Amniotic epithelial cell (primary cell): ENCODE measurements at places on chromosomes 7 and 10.
A peak's percentile ranks its signal among the peaks of the same experiment; 100 is the strongest.

DNA sequence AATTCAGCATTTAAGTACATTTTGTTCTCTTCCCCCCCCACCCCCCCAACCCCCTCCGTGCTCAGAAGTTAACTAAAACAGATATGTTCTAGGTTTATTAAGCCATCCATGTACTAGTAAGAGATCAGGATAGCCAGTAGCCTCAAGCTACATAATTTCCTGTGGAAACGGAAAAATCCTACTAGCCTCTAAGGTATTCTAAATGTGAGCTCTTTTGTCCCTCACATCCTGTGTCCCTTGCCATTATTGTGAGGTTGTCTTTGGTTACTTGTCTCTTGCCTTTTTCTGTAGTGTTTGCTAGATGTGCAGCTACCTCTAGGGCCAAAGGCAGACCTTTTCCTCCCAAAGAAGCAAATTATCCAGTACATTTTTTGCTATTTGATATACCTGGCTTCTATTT, 92.1 kb downstream of the BTRC start:
- no peak for DNase-seq

DNA sequence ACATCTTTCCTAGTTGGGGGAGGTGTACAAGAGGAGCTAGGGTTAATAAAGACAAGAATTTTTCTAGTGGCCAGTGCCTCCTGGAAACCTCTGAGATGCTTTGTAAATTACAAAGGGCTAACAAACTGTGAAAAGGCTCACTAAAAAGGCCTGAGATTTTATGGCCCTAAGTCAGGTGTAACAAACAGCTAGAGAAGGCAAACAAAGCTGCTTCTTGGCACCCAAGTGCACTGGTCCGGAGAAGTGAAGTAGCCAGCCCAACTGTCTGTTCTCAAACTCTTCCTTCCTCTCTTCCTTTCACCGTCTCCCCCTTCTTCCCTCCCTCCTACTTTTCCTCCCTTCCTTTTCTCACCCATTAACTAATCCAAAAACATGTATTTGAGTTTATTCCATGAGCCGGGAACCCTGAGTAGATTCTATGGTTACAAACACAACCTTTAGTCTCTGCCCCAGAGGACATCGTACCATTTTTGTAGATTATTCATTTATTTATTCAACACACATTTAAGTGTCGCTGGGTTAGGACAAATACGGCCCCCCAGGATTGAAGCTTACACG, 143.4 kb upstream of the PCGF5 start:
- DNase-seq, result no peak

- DNase-seq, result no peak
These were observed 11.0 kb upstream of the ADD3 start for GRCh38 chr10:109996766-109997171.

GRCh38 chr10:64830869-64831268, 1309.7 kb downstream of the REEP3 start:
- no peak for DNase-seq

DNA sequence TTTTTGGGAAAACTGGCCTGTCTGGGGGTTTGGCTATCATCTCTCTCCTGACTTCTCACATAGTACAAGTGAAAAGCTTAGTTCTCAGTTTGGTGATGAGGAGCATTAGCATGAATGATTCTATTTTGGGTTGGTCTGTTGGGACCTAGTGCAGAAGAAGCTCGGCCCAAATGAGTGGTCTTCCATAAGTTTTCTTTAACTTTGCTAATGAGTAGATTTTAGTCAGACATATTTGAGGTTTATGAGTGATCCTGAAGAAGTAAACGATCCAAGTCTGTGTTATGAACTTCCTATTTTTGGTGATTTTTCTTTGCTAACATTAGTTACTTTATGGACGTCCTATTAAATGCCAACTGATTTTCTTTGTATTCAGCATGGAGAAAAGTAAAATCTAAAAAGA, 51.7 kb upstream of the CALD1 start:
- no peak for DNase-seq

DNA sequence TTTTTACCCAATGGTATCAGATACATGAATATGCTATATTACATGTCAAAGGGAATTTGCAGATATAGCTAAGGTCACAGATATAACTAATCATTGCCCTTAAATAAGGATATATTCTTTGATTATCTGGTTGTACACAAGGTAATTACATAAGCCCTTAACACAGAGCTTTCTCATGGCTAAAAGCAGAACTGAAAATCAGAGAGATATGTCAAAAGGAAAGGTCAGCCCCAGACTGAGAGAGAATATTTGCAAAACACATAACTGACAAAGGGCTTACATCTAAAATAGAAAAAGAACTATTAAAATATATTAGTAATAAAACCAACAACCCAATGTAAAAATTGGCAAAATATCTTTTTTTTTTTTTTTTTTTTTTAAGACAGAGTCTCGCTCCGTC, 1029.5 kb upstream of the LRRN3 start:
- no peak for DNase-seq

- peak; percentile 66 for DNase-seq
These were observed 858 bp downstream of the COPS6 start for GRCh38 chr7:100089458-100090196.
